ENCODE measurements at places on chromosomes 5 and 9. TPM values are rescaled to one million over a fixed set of nuclear protein-coding genes. Genes with fewer than 3 reads are reported as not detected.

The CTSV gene
- total RNA-seq: 0.33 TPM

The C5orf58 gene
- not detected for total RNA-seq

The C9orf43 gene
- total RNA-seq: 0.54 TPM

The CD14 gene
- 4.1 TPM for total RNA-seq

The RASGRF2 gene
- 19.3 TPM for total RNA-seq

The PAEP gene
- total RNA-seq: not detected

The LRRC70 gene
- total RNA-seq: 0.71 TPM

DNA sequence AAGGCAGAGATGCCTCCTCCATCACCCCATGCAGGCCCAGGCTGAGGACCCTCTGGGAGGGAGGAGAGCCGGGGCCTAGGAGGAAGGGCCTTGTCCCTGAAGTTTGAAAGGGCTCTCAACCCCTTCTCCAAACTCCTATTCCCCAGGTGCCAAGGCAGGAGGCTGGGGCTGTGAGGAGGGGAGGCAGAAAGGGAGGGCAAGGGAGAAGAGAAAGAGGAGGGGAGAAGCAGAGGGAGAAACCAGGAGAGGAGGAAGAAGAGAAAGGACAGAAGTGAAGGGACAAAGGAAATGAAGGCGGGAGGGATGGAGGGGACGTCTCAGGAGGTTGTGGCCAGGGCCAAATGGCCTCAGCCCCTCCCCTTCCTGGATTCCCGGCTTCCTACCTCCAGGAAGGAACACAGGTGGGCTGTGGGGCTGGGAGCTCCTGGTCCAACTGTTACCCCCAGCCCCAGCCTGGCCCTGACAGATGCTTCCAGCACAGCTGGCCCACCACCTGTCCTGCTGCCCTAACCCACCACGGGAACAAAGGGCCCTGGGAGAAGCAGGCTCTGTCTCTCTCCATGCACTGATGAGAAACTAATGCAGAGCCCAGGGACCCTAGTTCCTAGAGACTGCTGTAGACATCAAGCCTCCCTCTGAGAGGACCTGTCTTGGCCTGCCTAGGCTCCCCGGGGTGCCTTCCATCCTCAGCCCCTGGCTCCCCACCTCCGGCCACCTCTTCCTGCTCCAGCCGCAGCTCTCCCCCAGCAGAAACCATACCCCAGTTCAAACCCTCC, 3.5 kb downstream of the DBN1 start:
- peak overlapping the region; percentile 80 for H3K27ac ChIP-seq
- H3K4me1 ChIP-seq: peaks cover 37% of the 10 kb centered on the region
- DNase-seq: no peak
- H3K36me3 ChIP-seq: peaks cover 23% of the 10 kb centered on the region
- H3K4me3 ChIP-seq: peak overlapping the region; percentile 83

- H3K36me3 ChIP-seq: peaks cover 17% of the 10 kb centered on the region
- no peak for DNase-seq
- H3K4me3 ChIP-seq: no peak overlapping the region
- no peak overlapping the region for H3K27ac ChIP-seq
- H3K4me1 ChIP-seq: peaks cover 20% of the 10 kb centered on the region
Measured at GRCh38 chr5:37724395-37725125, 115.3 kb downstream of the GDNF start.

GRCh38 chr5:163342306-163342705, 95.1 kb upstream of the CCNG1 start:
- no peaks in the 10 kb centered on the region for H3K36me3 ChIP-seq
- no peak overlapping the region for H3K4me3 ChIP-seq
- H3K27me3 ChIP-seq: no peaks in the 10 kb centered on the region
- no peaks in the 10 kb centered on the region for H3K4me1 ChIP-seq
- H3K27ac ChIP-seq: no peak overlapping the region
- DNase-seq: no peak

DNA sequence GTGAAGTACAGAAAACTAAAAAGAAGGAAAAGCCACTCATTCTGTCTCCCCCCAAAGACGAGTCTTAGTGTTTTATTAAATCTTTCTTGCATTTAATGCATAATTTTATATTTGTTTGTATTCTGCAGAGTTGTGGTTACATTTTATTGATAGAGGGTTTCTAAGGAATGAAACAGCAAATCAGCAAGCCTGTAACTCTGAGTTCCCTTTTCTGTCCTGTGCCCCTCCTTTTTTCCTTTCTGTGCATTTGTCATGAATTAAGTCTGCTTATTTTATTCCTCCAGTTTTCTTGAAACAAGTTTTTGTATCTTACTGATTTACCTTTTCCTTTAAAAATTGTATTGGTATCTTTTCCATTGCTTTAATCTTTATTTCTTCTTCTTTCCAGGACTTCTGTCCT, 132.8 kb downstream of the MUSK start:
- no peak overlapping the region for H3K27ac ChIP-seq
- H3K4me1 ChIP-seq: no peaks in the 10 kb centered on the region
- no peaks in the 10 kb centered on the region for H3K36me3 ChIP-seq
- no peak for DNase-seq
- H3K4me3 ChIP-seq: no peak overlapping the region
- no peaks in the 10 kb centered on the region for H3K27me3 ChIP-seq

- H3K27me3 ChIP-seq: peaks cover 28% of the 10 kb centered on the region
- no peaks in the 10 kb centered on the region for H3K4me1 ChIP-seq
- no peak for DNase-seq
- no peaks in the 10 kb centered on the region for H3K36me3 ChIP-seq
- no peak overlapping the region for H3K4me3 ChIP-seq
Measured at GRCh38 chr5:158054223-158055110, 195.5 kb upstream of the CLINT1 start.

- H3K4me3 ChIP-seq: no peak overlapping the region
- peaks cover 2% of the 10 kb centered on the region for H3K4me1 ChIP-seq
- no peaks in the 10 kb centered on the region for H3K36me3 ChIP-seq
- DNase-seq: no peak
- no peak overlapping the region for H3K27ac ChIP-seq
Measured at GRCh38 chr5:156762771-156763170, 87.3 kb upstream of the PPP1R2B start.

DNA sequence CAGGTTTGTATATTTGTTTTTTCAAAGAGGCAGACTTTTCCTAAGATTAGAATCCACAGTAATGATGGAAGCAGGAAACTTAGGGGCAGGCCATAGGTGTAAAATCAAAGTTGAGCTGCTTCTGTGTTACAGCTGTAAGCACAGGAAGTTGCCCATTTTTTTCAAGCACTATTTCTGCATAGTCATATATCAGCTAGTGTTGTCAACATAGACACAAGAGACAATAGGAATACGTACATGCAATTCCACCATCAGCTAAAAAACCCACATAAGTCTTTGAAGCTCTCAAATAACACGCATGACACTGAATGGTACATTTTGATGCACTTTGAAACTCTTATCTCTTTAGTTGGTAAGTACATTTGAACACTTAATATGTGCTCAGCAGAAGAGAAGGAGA, 20.2 kb upstream of the SMIM15 start:
- H3K4me3 ChIP-seq: no peak overlapping the region
- H3K36me3 ChIP-seq: no peaks in the 10 kb centered on the region
- peaks cover 8% of the 10 kb centered on the region for H3K27me3 ChIP-seq
- peaks cover 8% of the 10 kb centered on the region for H3K4me1 ChIP-seq

All from activated naive CD8-positive, alpha-beta T cell treated with anti-CD3 and anti-CD28 coated beads, Interleukin-2, amount 10 ng/mL, durations not matched to agents 7 days and 5 days (primary cell).